ENCODE measurements at places on chromosomes 5 and 9.

DNA sequence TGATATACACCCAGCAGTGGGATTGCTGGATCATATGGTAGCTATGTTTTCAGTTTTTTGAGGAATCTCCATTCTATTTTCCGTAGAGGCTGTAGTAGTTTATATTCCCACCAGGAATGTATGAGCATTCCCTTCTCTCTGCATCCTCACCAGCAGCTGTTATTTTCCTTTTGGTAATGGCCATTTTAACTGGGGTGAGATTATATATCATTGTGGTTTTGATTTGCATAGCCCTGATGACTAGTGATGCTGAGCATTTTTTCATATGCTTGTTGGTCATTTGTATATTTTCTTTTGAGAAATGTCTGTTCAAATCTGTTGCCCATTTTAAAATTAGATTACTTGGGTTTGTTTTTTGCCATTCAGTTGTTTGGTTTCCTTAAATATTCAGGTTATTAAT lies 11.2 kb upstream of the PPIC start:
- no peak for DNase-seq

DNA sequence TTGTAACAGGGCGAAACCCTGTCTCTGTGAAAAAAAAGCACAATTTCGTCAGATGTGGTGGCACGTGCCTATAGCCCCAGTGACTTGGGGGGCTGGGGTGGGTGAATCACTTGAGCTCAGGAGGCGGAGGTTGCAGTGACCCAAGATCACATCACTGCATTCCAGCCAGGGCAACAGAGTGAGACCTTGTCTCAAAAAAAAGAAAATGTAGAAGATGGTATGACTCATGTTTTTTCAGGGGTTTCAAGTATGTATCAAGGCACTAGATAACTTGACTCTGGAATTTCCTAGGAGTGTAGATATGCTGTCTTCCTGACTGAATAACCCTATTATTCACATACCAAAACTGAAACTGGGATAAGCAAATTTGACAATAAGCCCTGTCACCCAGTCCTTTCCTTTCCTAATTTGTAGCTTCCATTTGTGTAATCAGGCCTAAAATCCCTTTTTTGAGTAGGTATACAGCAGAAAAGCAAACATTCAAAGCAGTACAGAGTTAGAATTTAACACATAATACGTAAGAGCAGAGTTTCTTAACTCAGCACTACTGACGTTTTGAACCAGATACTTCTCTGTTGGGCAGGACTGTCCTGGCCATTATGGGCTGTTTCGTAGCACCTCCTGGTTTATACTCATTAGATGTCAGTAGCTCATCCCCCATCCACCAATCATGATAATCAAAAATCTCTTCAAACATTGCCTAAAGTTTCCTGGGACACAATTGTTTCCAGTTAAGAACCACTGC lies 17.3 kb upstream of the ANKRD18B start:
- DNase-seq, result no peak

DNA sequence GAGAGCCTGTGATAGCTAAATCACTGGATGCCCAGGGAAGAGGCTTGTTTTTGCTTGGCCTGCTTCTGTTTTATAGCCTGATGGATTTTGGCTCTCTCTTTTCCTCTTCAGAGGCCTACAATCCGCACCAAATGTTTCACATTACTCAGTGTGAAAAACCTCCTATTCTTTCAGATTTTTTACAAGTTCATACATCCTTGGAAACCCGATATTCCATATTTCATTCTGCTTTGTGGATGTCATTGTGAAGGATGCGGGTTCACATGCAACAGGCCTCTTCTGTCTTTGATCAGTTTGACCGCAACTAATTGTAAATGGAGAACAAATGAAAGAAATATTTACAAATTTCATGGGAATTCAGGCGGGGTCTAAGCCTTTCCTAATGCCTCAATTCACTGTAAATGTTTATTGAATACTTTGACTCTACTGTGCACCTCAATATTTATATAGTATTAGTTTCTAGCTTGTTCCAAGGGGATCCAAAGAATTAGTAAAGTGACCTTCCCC lies 269.9 kb downstream of the DMRT2 start:
- no peak for DNase-seq

DNA sequence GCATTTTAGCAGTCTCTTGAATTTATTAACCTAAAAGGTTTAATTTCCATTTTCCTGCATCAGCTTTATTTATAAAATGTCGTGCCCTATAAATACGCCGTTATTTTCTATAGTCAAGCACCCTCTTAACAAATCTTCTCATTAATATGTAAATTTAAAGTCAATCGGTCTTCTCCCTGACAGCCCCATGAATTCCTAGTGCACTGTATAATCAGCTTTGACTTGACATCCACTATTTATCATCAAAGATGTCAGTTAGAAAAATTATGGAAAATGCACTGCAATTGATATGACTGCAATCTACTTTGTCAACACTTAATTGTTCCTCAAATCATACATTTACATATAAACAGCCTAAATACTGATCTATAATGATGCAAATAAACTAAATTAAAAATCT lies 83.4 kb downstream of the AP3B1 start:
- no peak for DNase-seq

- DNase-seq, result no peak
Measured at GRCh38 chr9:35490910-35491465, 1.1 kb downstream of the RUSC2 start.

- no peak for DNase-seq
Measured at GRCh38 chr9:13557746-13558145, 278.3 kb upstream of the MPDZ start.

GRCh38 chr5:38284384-38284783 lies 26.0 kb downstream of the EGFLAM start:
- DNase-seq, result no peak

DNA sequence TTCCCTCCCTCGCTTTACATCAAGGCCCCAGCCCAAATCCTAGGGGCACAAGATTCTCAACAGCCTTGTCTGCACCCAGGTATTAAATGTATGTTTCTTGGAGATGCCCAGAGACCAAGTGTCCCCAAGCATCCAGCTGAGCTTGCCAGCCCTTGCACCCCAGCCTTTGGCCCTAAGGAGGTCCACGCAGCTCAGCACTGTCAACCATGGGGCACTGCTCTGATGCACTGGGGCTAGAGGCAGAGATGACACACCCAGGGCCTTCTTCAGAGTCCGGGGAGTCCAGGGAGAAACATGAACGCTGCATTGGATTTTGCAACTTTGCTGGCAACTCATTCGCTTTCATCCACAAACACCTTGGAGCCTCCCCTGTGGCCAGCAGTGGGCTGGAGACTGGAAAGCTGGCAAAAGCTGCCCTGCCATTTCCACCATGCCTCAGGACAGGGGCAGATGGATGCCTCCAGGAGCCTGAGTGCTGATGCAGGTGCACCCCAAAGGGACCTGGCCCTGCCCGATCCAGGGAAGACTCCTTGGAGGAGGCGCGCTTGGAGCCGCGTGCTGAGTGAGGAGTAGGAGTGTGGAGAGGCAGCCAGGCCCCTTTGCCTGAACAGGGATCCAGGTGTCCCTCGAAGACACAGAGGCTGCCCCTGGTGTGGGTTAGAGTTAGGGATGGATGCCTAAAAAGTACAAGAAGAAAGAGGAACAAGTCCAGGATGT lies 19.3 kb downstream of the PAEP start:
- DNase-seq, result no peak

DNA sequence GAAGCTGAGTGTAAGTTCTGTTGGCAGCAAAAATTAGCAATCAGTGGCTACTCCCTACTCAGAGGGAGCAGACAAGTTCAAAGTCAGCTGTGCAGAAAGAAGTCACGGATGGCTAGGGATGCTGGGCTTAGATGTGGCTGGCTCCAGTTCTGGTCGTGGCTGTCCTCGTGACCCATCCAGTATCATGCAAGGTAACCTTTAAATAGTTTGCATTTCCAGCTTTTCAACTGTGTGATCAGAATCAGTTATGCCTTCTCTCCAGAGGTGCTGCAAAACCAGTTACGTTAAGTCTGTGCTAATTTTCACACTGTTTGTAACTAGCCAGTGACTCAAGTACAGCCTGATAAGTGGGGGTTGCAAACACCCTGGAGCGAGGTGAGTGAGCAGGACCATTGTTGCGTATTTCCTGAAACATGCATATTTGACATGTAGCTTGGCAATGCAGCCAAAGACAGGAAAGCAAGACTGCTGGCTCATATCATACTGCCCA lies 302.4 kb downstream of the ATPSCKMT start:
- no peak for DNase-seq

DNA sequence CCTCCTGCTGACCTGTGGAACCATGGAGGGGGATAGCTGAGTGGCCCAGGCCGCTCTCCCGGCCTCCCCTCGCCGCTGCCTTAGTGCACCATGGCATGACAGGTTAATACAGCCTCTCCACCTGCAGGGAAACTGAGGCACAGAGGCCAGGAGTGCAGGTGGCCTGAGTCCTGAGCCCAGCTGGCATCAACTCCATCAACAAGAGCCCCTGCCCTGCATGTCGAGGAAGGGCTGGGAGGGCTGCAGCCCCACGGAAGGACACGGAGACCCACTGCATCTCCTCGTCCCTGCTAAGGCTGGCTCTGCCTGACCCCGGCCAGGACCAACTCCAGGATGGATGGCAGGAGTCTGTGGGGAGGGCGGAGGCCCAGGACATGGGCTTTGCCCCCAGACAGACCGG lies 27.2 kb downstream of the CCDC187 start:
- no peak for DNase-seq

DNA sequence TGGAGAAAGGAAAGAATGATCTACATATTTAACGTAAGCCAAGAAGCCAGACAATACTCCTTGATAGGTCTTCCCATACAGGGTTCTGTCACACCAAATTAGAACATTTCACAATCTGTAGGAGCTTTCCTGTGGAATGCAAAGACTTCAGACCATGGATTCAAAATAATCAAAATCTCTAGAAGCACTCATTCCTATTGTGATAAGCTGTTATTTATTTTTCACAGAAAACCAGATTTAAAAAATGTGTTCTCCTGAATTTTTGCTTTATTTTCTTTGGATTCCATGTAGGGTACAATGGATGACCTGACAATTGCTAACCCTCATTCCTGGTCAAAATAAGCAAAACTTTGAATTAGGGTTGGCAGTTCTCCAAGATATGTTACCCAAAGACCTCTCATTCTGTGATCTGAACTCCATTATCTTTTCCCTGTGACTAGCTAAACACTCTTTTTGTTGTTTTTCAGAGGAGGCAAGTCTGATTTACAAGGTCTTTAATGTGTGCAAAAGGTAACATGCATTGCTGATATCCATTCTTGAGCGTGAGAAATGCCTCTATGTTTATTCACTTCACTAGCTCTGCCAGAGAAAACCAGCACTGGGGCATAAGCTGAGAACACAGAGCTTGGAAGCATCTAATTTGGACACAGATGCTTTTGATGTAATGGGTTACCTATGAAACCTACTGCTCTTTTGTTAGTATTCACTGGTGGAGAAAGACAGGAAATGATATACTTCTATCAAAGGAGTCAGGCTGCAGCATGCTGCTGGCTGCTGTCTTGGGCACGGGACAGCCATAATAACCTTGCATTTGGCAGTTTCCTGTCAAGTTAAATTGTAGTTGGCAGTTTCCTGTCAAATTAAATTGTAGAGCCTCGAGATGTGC lies 31.4 kb downstream of the ACTBL2 start:
- peak; percentile 30 for DNase-seq

DNA sequence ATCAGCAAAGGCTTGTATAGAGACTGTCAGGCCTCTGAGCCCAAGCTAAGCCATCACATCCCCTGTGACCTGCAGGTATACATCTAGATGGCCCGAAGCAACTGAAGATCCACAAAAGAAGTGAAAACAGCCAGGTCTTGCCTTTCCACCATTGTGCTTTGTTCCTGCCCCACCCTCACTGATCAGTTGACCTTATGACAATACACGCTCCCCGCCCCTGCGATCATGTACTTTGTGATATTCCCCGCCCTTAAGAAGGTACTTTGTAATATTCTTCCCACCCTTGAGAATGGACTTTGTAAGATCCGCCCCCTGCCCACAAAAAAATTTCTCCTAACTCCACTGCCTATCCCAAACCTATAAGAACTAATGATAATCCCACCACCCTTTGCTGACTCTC lies 18.6 kb upstream of the NPM1 start:
- DNase-seq, result no peak

GRCh38 chr5:53303105-53303504 lies 177.3 kb upstream of the FST start:
- DNase-seq, result no peak

- DNase-seq, result no peak
Measured at GRCh38 chr5:90084342-90084741, 325.2 kb downstream of the CETN3 start.

GRCh38 chr5:177355868-177356168 lies 1.9 kb upstream of the RGS14 start:
- no peak for DNase-seq

DNA sequence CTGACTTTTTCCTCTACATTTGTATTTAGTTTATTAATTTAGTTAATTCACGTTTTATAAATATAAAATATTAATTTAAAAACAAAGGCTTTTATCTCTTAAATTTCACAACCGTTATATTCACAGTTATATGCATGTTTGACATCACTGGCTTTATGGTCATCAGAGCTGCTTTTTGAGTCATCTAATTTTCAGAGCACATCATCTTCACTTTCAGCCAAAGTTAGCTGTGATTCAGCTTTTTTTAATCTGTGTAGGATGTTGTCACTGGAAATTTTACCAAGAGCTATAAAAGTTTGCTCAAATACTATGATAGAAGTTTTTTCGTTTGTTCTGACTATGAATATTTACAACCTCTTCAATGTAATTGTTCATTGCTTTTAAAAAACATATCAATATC lies 12.4 kb downstream of the CDC37L1 start:
- no peak for DNase-seq

GRCh38 chr9:19130436-19130835 lies 3.1 kb upstream of the PLIN2 start:
- DNase-seq, result no peak

- DNase-seq, result no peak
Measured at GRCh38 chr5:172389578-172390112, 64.7 kb downstream of the SH3PXD2B start.

- DNase-seq, result no peak
Measured at GRCh38 chr5:34857161-34857560, 18.2 kb downstream of the TTC23L start.

DNA sequence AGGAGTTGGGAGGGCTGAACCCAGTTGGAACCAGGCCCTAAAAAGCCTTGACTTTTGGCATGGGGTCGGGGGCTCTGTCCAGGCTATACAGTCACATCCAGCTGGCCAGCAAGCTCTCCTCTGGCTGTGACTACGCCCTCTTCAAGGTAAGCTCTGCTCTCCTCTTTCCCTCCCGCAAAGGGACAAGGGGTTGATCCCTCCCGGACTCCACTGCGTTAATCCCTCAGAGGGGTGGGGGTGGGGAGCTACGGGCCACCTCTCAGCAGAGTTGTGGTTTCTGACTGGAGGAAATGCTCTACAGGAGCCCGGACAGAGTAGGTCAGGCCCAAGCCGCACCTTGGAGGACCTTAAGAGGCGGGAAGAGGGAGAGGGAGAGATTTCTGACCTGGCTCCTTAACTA lies 3.0 kb upstream of the TSPAN17 start:
- no peak for DNase-seq

- no peak for DNase-seq
Measured at GRCh38 chr5:154944716-154945115, 3.8 kb downstream of the MRPL22 start.

GRCh38 chr5:32312197-32312594 lies 543 bp downstream of the MTMR12 start:
- DNase-seq, result peak; percentile 13

GRCh38 chr9:136587145-136587943 lies 41.5 kb upstream of the NOTCH1 start:
- DNase-seq, result no peak

- DNase-seq, result no peak
Measured at GRCh38 chr9:136339173-136339957, 12.0 kb downstream of the GPSM1 start.

GRCh38 chr5:76662521-76662920 lies 39.3 kb upstream of the F2RL2 start:
- no peak for DNase-seq

GRCh38 chr9:126546036-126546435 lies 67.7 kb upstream of the LMX1B start:
- DNase-seq, result no peak

All from CD4-positive, alpha-beta T cell treated with Interleukin-6 at 100 ng/mL for 8 hours (primary cell).